ENCODE measurements at places on chromosomes 1 and 21. TPM values are rescaled to one million over a fixed set of nuclear protein-coding genes. Genes with fewer than 3 reads are reported as not detected.

Gene SLC44A5
- 0.21 TPM for total RNA-seq

Gene NBPF10
- total RNA-seq, result 2.5 TPM

Gene SH3BGRL3
- 814 TPM for total RNA-seq

Gene RIPPLY3
- total RNA-seq, result not detected

Gene PLA2G2F
- not detected for total RNA-seq

Gene IFI44L
- total RNA-seq, result 181 TPM

Gene F11R
- total RNA-seq, result 18.4 TPM

Gene LRRN2
- total RNA-seq, result not detected

Gene CDC42
- total RNA-seq, result 389 TPM

Gene SLC25A34
- total RNA-seq, result 1.6 TPM

Gene CD53
- total RNA-seq, result 392 TPM

Gene ARHGEF10L
- total RNA-seq, result not detected

Gene MARK1
- total RNA-seq, result not detected

Gene RHD
- not detected for total RNA-seq

Measured in activated CD8-positive, alpha-beta T cell treated with anti-CD3 and anti-CD28 coated beads, Interleukin-2, amount 10 ng/mL, durations not matched to agents 7 days and 5 days (primary cell).